Prostate gland (tissue), 2 donors: ENCODE measurements at places on chromosomes 7 and 10.

DNA sequence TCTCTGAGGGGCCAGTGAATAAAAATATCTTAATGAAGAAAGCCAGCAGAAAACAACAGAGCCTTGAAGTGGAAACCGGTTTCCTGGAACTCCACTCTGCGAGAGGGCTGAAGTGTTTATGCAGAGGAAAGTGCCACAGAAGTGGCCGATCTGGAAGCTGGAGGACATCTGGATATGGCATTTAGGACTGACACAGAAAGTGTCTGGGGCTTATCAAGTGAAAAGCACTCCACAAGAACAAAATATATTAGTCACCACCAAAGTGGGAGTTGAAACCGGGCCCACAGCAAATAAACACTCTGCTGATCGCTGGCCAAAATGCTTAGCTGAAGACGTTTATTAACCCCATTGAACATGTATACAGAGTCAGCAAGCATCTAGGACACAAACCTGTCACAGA, 7.8 kb downstream of the NOD1 start:
- DNase-seq = no peak

- no peak for DNase-seq
Observed at GRCh38 chr10:100109670-100110069, 28.0 kb upstream of the CPN1 start.

GRCh38 chr7:6250364-6250833, 22.0 kb downstream of the CYTH3 start:
- DNase-seq = no peak

GRCh38 chr7:139570119-139570518, 46.6 kb downstream of the CLEC2L start:
- no peak for DNase-seq

- no peak for DNase-seq
Observed at GRCh38 chr7:111137296-111138192, 46.6 kb downstream of the LRRN3 start.

GRCh38 chr10:5468262-5469106, 30.9 kb downstream of the CALML5 start:
- DNase-seq = no peak

GRCh38 chr7:24378871-24379616, 95.1 kb downstream of the NPY start:
- no peak for DNase-seq

DNA sequence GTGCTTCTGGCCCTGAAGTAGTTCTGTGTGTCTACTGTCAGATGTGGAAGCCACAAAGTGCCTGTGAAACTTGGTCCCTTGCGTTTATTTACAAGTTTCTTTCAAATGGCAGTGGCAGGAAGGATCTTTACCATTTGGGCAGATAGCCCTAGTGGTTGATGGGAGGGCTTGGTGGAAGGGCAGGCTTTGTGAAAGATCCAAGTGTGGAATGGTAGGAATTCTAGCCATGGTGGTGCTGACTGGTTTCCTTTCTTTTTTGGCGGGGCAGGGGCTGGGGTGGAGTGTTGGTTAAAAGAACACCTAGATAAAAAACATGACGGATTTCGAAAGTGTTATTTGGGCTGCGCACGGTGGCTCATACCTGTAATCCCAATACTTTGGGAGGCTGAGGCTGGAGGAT, 27.0 kb downstream of the AUTS2 start:
- DNase-seq = no peak

DNA sequence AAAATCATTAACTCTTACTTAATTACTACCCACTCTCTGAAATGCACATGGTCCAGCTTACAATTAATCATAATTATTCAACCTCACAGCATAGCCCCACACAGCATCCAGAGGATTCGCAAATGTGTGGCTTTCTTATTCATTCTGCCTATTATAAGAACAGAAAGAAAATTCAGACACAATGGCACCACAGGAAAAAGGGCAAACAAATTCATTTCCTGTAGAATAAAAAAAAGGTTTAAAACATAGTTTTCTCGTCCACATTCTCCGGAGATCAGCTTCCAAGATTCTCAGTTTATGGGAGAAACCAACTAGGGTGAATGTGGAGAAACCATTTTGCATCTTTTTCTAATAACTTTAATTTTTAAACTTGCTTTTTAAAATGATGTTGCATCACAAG, 201.6 kb downstream of the PARD3 start:
- DNase-seq = no peak

DNA sequence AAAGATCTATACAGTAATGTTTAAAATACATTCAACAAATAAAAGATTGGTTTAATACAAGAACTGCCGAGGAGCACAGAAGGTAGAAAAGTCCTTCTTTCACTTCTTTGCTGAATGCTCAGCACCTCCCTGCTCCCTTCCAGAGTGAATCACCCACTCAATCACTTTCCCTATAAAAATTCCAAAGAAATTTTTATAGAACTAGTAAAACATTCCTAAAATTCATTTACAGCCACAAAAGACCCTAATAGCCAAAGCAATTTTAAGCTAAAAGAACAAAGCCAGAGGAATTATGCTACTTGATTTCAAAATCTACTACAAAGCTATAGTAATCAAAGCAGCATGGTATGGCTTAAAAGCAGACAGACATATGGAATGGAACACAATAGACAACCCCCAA, 320.9 kb downstream of the PCLO start:
- no peak for DNase-seq

GRCh38 chr7:151631570-151631952, 111.9 kb upstream of the RHEB start:
- DNase-seq = peak; percentile 14

- DNase-seq = no peak
Observed at GRCh38 chr7:102008535-102009262, 191.3 kb downstream of the CUX1 start.

- DNase-seq = no peak
Observed at GRCh38 chr7:8065356-8065813, 96.8 kb downstream of the GLCCI1 start.

- DNase-seq = peak; percentile 54
Observed at GRCh38 chr7:37920305-37920848, at the start of gene EPDR1. Gene EPDR1, plus strand, starts transcription at chr7:37920640. Its CDS starts 300 bp downstream, at chr7:37920940.
